ENCODE measurements at places on chromosomes 7 and 10.
A peak's percentile ranks its signal among the peaks of the same experiment; 100 is the strongest.

DNA sequence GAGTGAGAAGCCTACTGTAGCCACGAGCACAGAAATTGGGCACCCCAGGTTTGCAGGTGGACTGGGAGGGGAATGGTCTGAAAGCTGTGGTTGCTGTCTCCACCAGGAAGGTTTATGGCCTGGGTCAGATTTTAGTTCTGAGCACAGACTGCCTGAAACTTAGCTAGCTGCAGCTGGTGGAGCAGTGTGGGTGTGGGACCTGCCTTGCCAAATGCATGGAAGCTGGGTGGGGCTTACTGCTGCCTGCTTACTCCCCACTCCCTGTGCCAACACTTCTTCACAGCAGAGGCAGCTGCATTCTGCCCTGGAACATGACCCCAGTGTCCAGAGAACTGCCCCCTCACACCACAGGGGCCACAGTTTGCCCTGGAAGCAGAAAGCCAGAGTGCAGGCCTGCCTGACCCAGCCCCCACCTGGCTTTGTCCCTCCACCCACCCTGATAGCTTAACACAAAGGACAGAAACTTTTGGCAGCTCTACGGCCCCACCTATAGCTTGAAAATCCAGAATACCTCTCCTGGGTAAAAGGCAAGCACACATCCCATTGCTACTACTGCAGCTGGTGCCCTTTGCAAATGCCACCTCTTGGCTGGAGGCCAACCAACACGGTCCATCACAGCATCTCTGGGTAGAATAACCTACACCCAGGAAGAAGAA, 281.6 kb downstream of the AGMO start:
- DNase-seq = no peak

DNA sequence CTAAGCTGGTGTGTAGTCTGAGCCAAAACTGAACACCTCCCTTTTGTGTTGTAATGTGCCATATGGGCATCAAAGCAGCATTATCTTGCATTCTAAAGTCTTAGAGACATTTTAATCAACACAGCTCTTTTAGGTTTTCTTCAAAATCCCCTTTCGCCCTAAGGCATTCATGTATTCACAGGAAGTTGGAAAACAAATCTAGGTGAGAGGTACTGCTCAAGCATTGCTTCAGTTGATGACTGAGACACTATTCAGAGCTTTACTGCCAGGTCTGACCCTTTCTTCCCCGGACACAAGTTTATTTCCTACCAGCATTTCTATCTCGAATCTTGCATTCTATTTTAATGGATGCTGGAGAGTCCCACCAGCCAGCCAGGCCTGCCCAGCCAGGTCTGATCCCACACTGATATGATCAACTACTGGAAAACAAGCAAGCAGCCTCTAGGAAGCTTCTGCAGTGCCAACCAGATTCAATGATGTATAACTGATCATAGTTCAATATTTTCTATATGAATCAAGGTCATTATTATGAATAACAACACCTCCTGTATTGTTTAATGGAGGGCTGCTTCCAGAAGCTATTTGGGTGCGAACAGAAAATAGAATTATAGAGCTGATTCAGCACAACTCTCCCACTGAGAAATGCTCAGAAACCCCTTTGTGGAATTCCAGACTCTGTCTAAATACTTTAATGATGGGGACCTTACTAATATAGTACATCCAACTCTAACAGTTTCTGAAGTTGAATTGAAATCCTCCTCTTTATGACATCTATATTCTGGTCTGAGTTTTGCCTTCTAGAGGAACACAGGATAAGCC, 4.0 kb upstream of the BRAF start:
- no peak for DNase-seq

- DNase-seq = no peak
These were observed 1334.9 kb upstream of the CELF2 start for GRCh38 chr10:9682802-9683201.

GRCh38 chr7:55508221-55509011, 63.9 kb downstream of the VOPP1 start:
- DNase-seq = no peak

GRCh38 chr7:85081392-85081791, 105.5 kb downstream of the SEMA3D start:
- no peak for DNase-seq

GRCh38 chr7:30950197-30950596, 13.6 kb upstream of the GHRHR start:
- no peak for DNase-seq

DNA sequence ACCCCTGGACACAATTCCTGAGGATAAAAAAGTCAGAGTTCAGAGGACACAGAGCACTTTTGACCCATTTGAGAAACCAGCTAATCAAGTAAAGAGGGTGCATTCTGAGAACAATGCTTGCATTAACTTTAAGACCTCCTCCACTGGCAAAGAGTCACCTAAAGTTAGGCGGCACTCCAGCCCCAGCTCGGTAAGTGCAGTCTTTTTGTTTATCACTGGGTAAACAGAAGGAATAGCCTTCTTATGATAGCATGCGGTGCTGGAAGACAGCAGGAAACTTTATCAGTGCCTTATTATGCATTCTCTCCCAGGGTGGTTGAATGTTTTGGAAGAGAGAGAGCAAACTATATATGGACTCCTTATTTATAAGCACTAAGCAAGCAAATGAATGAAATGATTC, 130.5 kb downstream of the CDK14 start:
- no peak for DNase-seq

DNA sequence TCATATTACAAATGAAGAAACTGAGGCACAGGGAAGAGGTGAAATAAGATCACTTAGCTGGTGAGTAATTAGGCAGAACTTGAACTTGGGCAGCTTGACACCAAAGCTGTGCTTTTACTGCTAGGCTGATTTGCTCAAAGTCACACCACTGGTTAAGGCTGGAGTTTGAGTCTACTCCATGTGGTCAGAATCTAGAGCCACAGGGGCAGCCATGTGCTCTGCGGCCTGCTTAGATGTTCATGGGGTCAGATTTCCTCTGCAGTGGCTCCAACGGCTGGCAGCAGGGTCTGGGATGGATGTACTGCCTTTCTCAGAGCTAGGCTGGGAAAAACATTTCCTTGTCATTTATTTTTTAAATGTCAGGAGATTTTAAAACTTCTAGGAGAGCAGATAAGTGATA, 417.5 kb downstream of the KCNMA1 start:
- DNase-seq = no peak

DNA sequence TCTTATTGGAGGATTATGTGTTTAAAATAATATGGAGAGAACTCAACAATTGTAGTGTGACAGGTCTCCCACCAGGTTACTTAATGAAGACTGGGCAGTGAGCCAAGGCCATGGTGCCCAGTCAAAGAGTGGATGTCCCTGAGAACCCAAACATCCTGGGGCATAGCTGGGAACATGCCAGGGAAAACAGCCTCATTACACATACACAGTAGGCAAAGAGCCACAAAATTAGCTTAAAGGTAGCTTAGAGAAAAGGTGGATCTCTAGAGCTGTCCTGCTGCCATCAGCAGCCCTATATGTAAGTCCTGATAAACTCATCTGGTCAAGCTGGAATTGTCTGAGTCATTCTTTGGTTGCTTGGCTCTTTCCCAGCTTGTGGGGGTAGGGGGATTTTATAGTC, 287.8 kb downstream of the PHF14 start:
- DNase-seq = peak; percentile 96

- DNase-seq = no peak
These were observed 281.7 kb downstream of the MTERF1 start for GRCh38 chr7:91598791-91599190.

GRCh38 chr10:123761038-123761428, 94.9 kb downstream of the GPR26 start:
- DNase-seq = no peak

DNA sequence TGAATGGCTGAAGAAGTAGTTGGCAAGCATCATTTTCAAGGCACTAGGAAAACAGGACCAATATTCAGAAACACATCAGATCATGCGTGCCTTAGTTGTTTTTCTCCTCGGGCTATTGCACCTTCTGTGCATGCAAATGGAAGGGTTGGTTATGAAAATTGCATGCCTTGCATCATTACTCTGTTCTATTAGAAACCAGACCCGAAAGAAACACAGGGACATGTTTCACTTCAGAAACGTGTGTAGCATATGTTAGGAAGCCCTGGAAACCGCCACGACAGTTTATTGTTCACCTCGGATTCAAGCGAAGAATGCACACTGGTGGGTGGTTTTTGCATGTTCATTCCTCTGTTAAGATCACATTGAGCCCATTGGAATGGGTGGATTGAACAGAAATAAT, 214.7 kb downstream of the FRMD4A start:
- DNase-seq = no peak

DNA sequence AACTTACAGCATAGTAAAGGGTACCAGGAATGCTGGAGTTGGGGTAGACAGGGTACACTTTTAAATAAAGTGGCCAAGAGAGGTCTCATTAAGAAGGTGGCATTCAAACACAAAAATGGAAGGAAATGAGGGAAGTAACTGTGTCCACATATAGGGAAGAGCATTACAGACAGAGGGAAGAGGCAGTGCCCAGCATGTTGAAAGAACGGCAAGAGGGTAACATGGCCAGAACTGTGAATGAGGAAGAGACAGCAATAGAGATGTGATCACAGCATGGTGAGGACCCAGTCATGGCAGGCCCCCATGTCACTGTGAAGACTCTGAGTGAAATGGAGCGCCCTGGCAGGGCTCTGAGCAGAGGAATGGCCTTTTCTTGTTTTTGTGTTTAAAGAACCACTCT, 35.1 kb upstream of the ZNRF2 start:
- no peak for DNase-seq

GRCh38 chr10:22429146-22429545, 83.8 kb downstream of the SPAG6 start:
- DNase-seq = no peak

- no peak for DNase-seq
These were observed 37.3 kb downstream of the PAX2 start for GRCh38 chr10:100782461-100783244.

DNA sequence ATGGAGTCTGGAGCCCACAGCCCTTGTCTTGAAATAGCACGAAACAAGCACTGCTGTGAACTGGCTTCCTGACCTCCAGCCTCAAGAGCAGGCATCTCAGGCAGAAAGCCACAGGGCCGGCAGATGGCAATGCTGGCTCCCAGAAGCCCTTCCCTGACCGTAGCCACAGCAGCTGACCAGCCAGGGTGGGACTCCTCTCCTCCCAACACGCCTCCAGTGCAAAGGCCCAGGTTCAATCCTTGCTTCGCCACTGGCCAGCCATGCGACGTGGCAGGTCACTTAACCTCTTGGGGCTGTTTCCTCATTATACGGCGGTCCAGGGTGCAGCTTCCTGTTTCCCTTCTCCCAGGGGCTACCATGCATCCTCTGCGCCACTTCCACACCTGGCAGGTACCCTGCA, 12.8 kb downstream of the PRKAG2 start:
- no peak for DNase-seq

GRCh38 chr10:91672021-91672608, 39.2 kb upstream of the PPP1R3C start:
- DNase-seq = peak; percentile 22

GRCh38 chr10:57785068-57785467, 482.6 kb downstream of the IPMK start:
- DNase-seq = no peak

- no peak for DNase-seq
These were observed 29.5 kb downstream of the ZNF775 start for GRCh38 chr7:150408393-150409299.

DNA sequence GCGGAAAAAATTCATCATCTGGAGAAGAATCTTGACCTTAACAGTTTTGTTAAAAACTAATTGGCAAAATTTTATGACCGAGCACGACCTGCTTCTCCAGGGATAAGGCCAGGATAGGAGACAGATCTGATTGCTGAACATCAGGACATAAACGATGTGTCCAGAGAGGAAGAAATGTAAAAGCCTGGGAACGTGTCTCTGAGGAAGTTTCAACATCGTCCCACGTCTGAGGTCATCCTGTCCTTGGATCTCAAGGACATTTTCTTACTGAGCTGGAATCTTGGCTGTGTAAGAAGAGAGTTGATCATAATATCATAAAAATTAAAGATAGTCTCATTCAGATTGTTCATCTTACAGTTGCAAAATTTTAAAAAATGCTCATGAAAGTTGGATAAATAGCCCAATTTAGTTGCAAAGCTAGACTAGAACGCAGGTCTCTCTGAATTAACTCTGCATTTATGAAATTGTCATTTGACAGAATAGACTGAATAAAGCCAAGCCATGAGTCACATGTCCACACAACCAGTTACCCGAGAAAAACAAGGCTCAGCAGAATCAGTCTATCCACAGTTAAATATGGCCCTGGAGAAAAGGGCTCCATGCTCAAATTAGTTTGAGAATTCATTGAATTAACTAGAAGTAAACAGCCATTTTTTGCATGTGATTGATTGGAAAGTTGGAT, 120.0 kb upstream of the EGFR start:
- no peak for DNase-seq

- no peak for DNase-seq
These were observed 274.5 kb upstream of the PPP2R2D start for GRCh38 chr10:131626274-131626673.

GRCh38 chr10:96493254-96493653, 20.5 kb downstream of the TLL2 start:
- no peak for DNase-seq

DNA sequence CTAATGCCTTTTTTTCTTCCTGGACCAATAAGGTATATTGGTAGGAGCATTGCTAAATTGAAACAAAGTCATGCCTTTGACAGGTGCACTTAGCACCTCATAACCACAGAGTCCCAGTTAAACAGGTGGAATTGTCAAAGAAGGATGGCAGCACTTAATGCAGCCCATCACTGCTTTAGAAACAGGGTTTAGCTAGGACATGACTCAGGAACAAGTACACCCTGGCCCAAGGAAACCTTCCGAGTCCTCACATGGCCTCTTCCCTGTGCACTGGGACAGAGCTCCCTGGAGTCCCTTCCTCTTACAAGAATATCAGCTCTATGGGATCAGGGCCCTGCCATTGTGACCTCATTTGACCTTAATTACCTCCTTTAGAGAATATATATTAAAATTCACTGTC, 382.7 kb downstream of the EXOC4 start:
- no peak for DNase-seq

DNA sequence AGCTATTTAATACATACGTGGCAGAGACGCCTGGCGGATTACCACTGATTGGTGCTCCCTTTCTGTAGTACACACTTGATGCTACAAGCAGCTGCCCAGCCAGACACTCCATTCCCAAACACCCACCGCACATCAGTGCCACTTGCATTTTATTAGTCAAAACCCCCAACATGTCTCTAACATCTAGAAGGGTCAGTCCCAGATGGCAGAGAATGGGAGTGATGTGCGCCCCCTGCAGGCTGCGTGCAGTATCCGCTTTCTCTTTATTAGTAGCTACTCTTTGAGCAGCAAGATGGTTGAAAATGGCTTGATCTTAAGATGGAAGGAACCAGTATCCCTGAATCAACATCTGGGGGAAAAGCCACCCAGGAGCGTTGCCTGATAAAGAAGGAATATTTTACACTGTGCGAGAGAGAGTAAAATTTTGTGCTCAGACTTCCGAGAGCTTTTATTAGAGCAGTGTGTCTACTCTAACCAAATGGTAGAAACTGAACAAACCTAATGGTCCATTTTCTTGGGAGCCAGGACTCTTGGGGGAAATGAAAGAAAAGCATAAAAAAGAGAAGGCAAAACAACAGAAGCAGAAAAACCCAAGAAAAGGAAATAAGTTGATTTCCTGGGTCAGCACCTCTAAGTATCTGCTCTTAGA, 78.3 kb downstream of the ST8SIA6 start:
- DNase-seq = no peak
